Stimulated activated CD4-positive, alpha-beta T cell treated with anti-CD3 and anti-CD28 coated beads, Interleukin-1b, Interleukin-23, amount 100 ng/mL, for 48 hours (primary cell): ENCODE measurements at places on chromosomes 4 and X.

DNA sequence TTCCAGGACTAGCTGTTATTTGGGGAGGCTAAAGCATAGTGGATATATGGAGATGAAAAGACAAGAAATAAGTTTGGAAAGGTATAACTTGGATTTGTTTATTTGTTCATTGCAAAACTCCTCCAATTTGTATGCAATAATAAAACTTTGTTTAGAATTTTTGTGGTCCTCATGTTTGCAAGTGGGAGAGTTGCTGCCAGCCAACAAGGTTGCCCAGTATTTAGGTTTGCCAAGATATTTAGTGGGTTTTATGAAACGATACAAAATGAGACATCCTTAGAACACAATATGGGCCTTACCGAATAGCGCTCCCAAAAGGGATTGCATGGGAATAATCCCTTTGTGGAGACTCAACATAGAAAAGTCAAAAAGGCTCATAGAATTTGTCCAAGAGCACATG lies 162.1 kb downstream of the INPP4B start:
- no peak for DNase-seq

- DNase-seq, result no peak
Measured at GRCh38 chr4:27759611-27760575, 899.3 kb downstream of the STIM2 start.

DNA sequence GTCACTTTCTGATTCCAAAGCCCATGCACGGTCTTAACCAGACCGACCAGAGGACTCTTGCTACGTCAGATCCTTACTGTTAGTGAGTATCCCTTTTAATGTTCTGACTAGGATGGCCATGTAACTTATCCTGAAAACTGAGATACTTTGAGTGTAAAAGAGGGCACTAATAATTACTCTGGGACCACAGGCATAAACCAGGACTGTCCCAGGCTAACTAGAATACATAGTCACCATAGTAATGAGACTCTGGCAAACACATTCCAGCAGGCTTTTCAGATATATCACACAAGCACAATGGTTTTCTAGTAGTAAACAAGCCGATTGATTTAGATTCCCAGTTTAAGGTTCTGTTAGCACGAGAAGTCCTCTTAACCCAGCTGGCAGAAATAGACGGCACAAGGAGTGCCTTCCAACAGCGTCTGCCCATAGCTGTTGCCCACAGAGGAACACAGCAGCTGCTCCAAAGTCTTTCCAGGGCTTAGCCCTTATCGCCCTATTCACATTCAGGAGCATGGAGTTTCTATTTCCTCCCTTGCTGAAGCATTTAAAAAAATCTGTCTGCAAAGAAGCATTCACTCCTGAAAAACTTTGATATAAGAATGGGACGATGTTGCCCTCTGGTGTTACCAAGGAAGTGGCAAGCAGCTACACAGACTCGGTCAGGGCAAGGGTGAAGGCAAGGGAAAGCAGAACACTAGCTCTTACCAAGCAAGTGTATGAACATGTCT lies 92.4 kb downstream of the CXCL13 start:
- no peak for DNase-seq

DNA sequence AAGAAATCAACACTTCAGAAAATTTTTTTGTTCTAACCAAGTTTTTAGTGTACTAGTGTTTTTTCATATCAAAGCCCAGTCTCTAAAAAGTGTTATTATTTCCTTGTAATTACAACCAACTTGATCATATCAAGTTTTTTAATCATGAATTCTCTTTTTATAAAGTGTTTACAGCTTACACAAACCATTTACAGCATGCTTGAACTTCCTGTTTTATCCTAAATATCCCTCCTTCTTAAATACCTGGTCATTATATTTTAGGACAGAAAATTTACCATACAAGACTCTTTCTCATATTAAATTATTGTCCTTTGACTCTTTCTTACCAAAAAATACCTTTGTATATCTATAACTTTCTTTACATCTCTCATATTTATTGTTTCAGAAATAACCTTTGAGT lies 89.4 kb upstream of the NPY2R start:
- DNase-seq, result no peak

GRCh38 chr4:125115476-125115875 lies 199.3 kb upstream of the FAT4 start:
- no peak for DNase-seq

DNA sequence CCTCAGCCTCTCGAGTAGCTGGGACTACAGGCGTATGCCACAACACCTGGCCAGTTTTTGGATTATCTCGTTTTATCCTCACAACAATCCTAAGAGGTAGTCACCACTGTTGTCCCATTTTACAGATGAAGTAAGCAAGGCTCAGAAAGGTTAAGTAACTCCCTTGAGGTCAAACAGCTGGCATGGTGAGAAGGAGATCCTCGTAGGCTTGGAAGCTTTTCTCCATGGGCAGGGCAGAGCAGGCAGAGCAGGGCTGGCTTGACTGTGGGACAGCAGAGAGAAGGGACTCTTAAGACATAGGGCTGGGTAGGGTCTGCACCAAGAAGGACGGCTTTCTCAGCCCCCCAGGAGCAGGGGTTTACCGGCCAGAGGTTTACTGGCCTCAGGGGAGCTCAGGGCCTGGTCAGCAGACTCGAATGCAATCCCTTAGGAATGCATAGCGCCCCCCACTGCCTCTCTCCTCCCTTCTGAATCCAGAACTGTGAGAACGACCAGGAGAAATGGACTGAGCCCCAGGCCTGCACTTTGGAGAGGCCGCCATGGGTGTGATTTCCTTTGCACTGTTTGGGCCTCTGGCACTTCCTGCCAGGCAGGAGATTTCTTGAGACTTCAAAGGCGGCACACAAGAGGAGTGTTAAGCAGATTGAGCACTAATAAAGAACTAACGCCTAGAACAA lies 14.0 kb upstream of the CDKN2AIP start:
- no peak for DNase-seq

DNA sequence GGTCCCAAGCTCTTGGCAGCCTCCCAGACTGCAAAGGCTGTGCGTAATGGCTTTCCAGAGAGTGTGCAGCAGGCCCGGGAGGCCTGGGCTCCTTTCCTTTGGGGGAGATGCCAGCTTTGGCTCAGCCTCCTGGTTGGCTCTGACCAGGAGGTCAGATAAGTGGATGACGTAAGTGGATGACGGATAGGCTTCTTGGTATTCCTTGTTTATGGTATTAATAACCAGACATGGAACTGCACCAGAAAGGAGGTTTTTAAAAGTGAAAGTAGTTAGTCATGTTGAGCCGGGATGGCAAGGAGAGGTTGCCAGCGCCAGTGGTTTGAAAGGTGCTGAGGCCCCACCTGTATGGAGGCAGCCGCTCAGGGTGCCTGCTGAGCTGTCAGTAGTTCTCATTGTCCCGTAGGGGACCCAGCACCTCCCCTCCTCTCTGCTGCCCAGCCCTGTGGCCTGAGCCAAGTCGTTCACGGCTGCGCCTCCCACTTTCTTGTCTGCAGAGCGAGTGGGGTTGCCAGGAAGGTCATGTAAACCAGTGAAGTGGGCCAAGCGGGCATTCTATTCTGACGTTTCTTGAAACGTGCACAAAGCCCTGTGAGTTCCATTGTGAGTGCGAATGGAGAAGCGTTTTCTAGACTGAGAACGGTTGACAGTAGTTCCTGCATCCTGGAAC lies 28.7 kb upstream of the STOX2 start:
- DNase-seq, result no peak

GRCh38 chrX:15744181-15744867 lies 6.3 kb downstream of the CA5B start:
- DNase-seq, result no peak

DNA sequence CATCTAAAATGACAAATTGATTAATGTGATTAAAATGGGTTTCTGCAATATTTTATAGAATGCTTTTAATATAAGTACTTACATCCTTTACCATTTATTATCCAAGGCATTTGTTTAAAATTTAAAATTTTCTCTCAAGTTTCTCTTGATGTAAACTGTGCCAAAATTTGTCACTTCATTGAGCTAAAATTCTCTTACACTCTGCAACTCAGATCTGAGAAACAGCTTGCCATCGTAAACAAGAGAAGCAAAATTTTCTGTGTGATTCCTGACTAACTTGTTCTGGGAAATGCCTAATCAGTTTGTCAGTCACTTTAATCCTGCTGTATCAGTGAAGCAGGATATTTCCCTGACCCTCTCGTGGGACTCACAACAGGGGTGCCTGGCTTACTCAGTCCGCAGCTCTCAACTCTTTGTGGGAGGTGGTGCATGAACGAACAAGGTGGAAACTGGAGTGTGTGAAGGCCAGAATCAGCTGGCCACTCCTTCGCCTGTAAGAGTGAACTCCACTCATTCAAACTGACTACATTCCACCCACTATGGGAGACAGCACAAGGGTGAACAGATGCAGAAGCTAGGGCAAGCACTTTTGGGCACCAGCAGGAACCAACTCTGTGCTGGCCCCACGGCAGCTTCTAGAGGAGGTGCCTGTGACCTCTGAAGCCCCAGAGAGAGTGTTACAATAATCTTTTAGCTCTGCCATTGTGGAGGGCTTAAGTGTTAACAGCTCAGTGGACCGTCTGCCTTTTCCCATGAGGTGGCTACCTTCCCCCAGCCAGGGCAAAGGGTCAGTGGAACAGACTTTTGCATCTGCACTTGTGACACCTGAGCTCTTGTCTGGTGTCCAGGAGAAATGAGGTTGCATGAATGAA lies 349.4 kb downstream of the FAT4 start:
- no peak for DNase-seq

- no peak for DNase-seq
Measured at GRCh38 chrX:138463476-138463875, 248.0 kb downstream of the FGF13 start.

- DNase-seq, result no peak
Measured at GRCh38 chrX:82092307-82092706, 890.4 kb downstream of the SH3BGRL start.

DNA sequence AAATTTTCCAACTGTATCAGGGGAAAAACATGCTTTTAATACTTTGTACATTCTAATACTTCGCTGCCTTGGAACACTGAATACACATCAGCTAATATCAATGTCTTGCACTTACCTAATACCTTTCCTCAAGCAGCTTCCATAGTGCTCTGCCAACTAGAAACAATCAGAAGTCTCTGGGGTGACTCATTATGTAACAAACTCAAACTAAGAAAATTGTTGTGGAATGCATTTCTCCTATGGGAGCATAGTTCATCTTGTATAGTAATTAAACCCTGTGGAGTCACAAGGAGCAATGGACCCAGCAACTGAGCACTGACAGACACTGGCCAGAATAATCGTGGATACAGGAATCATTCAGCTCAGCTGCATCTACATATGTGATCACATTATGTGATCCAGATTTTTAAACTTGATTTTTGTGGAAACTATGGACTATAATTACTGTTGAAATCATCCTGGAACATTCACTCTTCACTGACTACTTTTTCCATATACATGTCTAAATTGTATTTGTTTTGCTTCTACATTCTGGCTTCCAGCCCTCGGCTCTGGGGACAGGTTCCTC lies 496.9 kb downstream of the TMA16 start:
- DNase-seq, result no peak

- no peak for DNase-seq
Measured at GRCh38 chr4:1600211-1600780, 83.8 kb downstream of the FAM53A start.

DNA sequence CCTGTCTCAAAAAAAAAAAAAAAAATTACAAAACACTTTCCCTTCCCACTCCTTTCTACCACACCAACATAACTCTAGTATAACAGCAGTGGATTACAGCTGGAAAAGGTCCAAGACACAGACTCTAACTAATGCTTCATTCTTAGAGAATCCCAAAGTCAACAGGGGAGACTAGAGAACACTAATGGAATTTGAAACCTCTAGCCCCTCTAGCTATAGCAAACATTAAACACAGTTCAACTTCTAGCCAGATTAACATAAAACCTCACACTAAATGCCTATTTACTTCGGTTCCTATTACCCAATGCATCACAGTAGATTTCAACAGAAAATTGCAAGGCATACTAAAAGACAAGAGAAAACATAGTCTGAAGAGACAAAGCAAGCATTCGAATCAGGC lies 10.5 kb upstream of the DHX15 start:
- DNase-seq, result no peak

GRCh38 chr4:123505095-123506010 lies 108.8 kb downstream of the SPRY1 start:
- DNase-seq, result no peak

GRCh38 chr4:106929248-106929647 lies 106.9 kb downstream of the DKK2 start:
- no peak for DNase-seq
